Heart right ventricle (tissue), 16 donors: ENCODE measurements at places on chromosomes 4 and X. TPM values are rescaled to one million over a fixed set of nuclear protein-coding genes. Genes with fewer than 3 reads are reported as not detected.

- peak; percentile 52 for DNase-seq
- no peaks in the 10 kb centered on the region for H3K36me3 ChIP-seq
- peaks cover 41% of the 10 kb centered on the region for H3K4me1 ChIP-seq
- H3K27ac ChIP-seq, result peak overlapping the region; percentile 99
- peak overlapping the region; percentile 88 for H3K4me3 ChIP-seq
- no peaks in the 10 kb centered on the region for H3K27me3 ChIP-seq
These were observed 717 bp downstream of the PPP3CA start for GRCh38 chr4:101346351-101347266.

GRCh38 chrX:3728454-3728853 is 15.0 kb upstream of the PRKX start:
- DNase-seq, result no peak
- H3K36me3 ChIP-seq, result no peaks in the 10 kb centered on the region
- H3K27me3 ChIP-seq, result no peaks in the 10 kb centered on the region
- no peaks in the 10 kb centered on the region for H3K4me1 ChIP-seq
- H3K4me3 ChIP-seq, result no peak overlapping the region
- no peak overlapping the region for H3K27ac ChIP-seq

- H3K36me3 ChIP-seq, result no peaks in the 10 kb centered on the region
- no peaks in the 10 kb centered on the region for H3K4me1 ChIP-seq
- H3K27me3 ChIP-seq, result no peaks in the 10 kb centered on the region
- H3K4me3 ChIP-seq, result no peak overlapping the region
- DNase-seq, result no peak
These were observed 324.1 kb upstream of the PPARGC1A start for GRCh38 chr4:24213961-24214360.

- no peaks in the 10 kb centered on the region for H3K4me1 ChIP-seq
- peaks cover 11% of the 10 kb centered on the region for H3K27me3 ChIP-seq
- no peak overlapping the region for H3K27ac ChIP-seq
- DNase-seq, result no peak
- no peak overlapping the region for H3K4me3 ChIP-seq
These were observed 25.0 kb downstream of the NSG1 start for GRCh38 chr4:4411906-4412305.

DNA sequence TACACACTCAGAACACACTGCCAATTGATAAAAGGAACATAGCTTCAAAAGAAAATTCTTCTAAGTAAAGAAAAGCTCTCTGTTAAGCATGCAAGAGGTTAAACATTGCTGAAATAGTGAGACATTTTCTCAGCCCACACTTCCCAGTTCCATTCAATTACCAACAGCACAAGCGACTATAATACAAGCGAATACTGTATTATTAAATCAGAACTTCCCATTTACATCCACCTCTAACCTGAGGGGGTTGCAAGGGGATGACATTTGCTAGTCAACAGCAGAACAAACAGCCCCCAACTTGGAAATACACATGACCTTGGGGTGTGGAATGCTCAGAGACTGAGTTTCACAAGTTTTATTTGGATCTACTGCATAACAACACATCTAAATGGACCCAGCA is 1.1 kb downstream of the FSTL5 start:
- no peak overlapping the region for H3K27ac ChIP-seq
- H3K27me3 ChIP-seq, result peaks cover 28% of the 10 kb centered on the region
- H3K36me3 ChIP-seq, result no peaks in the 10 kb centered on the region
- no peak for DNase-seq
- H3K4me1 ChIP-seq, result no peaks in the 10 kb centered on the region
- no peak overlapping the region for H3K4me3 ChIP-seq

DNA sequence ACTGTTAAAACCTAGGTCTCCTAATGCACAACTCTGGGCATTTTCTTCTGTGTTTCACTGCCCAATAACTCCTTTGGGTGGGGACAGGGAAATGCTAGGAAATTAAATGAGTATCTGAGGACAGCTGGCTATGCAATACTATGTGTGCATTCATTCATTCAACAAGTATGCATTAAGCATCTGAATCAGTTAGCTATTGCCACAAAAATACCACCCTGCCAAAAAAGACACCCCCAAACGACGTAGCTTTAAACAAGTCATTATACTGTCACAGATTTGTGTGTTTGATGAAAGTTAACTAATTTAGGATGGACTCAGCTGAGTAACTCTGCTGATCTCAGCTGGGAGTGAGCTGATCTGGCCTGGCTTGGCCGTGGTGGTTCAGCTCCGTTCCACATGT is 29.8 kb upstream of the PTCHD1 start:
- H3K27me3 ChIP-seq, result no peaks in the 10 kb centered on the region
- H3K4me3 ChIP-seq, result no peak overlapping the region
- no peak for DNase-seq
- H3K4me1 ChIP-seq, result no peaks in the 10 kb centered on the region
- no peak overlapping the region for H3K27ac ChIP-seq

- no peak for DNase-seq
- H3K4me1 ChIP-seq, result peaks cover 5% of the 10 kb centered on the region
- no peak overlapping the region for H3K4me3 ChIP-seq
These were observed 617 bp upstream of the GPR34 start for GRCh38 chrX:41688156-41688555.

GRCh38 chrX:22748093-22748999 is 251.4 kb upstream of the DDX53 start:
- no peaks in the 10 kb centered on the region for H3K27me3 ChIP-seq
- no peak overlapping the region for H3K4me3 ChIP-seq
- H3K4me1 ChIP-seq, result no peaks in the 10 kb centered on the region

DNA sequence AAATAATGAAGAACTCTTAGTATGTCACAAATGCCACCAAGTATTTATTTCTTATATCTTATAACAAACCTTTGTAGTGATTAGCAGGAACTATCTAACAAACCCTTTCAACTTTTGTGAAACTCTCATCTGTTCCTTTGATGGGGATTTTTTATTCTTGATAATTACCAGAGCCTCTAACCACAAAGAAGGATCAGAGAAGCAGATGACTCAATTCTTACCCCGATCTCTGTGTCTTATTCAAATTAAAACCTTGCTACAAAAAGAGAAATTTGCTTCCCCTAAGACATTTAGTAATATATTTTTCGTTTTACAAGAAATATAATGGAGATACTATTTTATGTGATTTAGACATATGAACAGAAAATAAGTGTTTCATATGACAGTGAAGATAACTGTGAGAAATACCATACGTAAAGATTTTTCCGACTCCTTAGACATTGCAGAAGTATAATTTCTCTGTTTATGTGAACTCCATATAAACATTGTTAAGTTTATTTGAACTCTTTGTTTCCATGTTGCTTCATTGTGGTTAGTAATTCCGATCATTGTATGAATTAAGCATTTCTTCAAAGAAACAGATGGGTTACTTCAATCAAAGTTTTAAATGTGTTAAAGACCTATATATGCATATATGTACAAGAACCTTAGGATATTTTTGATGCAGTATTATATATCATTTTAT is 205.4 kb downstream of the CFAP299 start:
- no peaks in the 10 kb centered on the region for H3K36me3 ChIP-seq
- H3K27ac ChIP-seq, result no peak overlapping the region
- H3K4me3 ChIP-seq, result no peak overlapping the region
- H3K4me1 ChIP-seq, result no peaks in the 10 kb centered on the region

GRCh38 chr4:101643186-101643837 is 147.2 kb upstream of the BANK1 start:
- no peaks in the 10 kb centered on the region for H3K4me1 ChIP-seq
- H3K27ac ChIP-seq, result no peak overlapping the region
- H3K36me3 ChIP-seq, result no peaks in the 10 kb centered on the region
- H3K4me3 ChIP-seq, result no peak overlapping the region
- DNase-seq, result no peak

- peak overlapping the region; percentile 75 for H3K27ac ChIP-seq
- H3K4me1 ChIP-seq, result no peaks in the 10 kb centered on the region
- no peak overlapping the region for H3K4me3 ChIP-seq
- DNase-seq, result peak; percentile 32
- no peaks in the 10 kb centered on the region for H3K27me3 ChIP-seq
- no peaks in the 10 kb centered on the region for H3K36me3 ChIP-seq
These were observed 7.9 kb upstream of the EMCN start for GRCh38 chr4:100525686-100526085.

DNA sequence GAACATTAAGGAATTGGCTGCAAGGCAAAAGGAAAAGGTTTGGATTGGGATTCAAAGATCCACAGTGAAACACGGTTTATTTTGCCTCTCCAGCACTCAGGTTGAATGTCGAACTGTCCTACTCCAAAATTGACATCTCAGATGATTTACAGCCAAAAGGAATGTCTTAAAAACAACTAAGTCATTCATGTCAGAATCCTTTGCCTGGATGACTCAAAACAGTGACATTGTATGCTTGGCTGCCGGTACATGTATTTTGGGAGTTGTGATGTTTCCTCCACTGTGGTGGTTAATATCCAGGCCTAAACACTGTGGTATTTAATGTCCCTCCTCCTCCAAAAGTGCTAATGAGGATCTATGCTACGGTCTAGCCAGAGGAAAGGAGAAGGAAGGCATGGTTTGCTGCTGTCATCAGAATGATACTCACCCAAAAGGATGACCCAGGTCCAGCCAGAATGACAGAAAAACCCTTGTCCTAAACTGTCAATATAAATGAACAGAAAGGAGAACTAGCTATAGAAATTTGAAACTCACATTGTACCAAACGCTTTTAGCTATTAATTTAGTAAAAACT is 20.9 kb downstream of the PGM2 start:
- no peaks in the 10 kb centered on the region for H3K27me3 ChIP-seq
- no peak for DNase-seq
- H3K27ac ChIP-seq, result no peak overlapping the region
- H3K4me1 ChIP-seq, result no peaks in the 10 kb centered on the region
- H3K4me3 ChIP-seq, result no peak overlapping the region

DNA sequence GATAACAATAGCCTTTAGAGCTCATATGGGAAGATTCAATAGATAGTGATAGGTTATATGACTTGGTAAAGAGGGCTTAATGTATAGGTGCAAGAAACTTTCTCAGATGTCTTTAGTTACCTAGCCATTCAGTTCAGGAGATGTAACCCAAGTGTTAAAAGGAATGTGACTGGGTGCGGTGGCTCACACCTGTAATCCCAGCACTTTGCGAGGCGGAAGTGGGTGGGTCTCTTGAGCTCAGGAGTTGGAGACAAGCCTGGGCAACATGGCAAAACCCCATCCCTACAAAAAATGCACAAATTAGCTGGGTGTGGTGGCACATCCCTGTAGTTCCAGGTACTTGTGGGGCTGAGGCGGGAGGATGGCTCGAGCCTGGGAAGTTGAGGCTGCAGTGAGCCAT is 7.9 kb downstream of the TET2 start:
- H3K27me3 ChIP-seq, result no peaks in the 10 kb centered on the region
- H3K36me3 ChIP-seq, result no peaks in the 10 kb centered on the region
- peaks cover 11% of the 10 kb centered on the region for H3K4me1 ChIP-seq
- H3K4me3 ChIP-seq, result no peak overlapping the region
- no peak for DNase-seq
- H3K27ac ChIP-seq, result no peak overlapping the region

GRCh38 chrX:32524385-32524784 is 687.0 kb downstream of the DMD start:
- H3K36me3 ChIP-seq, result no peaks in the 10 kb centered on the region
- H3K4me3 ChIP-seq, result no peak overlapping the region

DNA sequence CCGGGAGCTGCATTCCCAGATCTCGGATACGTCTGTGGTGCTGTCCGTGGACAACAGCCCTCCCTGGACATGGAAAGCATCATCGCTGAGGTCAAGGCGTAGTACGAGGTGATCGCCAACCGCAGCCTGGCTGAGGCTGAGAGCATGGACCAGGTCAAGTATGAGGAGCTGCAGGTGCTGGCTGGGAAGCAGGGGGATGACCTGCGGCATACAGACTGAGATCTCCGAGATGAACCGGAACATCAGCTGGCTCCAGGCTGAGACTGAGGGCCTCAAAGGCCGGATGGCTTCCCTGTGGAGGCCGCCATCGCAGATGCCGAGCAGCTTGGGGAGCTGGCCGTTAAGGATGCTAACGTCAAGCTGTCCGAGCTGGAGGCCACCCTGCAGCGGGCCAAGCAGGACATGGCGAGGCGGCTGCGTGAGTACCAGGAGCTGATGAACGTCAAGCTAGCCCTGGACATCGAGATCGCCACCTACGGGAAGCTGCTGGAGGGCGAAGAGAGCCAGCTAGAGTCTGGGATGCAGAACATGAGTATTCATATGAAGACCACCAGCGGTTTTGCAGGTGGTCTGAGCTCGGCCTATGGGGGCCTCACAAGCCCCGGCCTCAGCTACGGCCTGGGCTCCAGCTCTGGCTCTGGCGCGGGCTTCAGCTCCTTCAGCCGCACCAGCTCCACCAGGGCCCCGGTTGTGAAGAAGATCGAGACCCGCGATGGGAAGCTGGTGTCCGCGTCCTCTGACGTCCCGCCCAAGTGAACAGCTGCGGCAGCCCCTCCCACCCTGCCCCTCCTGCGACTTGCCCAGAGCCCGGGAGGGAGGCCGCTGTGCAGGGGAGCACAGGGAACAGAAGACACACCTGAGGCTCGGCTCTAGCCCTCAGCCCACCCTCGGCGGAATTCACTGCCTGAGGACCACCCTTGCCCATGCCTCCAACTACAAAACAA is 29.4 kb upstream of the GABRA3 start:
- H3K36me3 ChIP-seq, result no peaks in the 10 kb centered on the region
- no peak overlapping the region for H3K4me3 ChIP-seq
- DNase-seq, result no peak
- H3K27me3 ChIP-seq, result no peaks in the 10 kb centered on the region
- H3K4me1 ChIP-seq, result no peaks in the 10 kb centered on the region
- no peak overlapping the region for H3K27ac ChIP-seq

DNA sequence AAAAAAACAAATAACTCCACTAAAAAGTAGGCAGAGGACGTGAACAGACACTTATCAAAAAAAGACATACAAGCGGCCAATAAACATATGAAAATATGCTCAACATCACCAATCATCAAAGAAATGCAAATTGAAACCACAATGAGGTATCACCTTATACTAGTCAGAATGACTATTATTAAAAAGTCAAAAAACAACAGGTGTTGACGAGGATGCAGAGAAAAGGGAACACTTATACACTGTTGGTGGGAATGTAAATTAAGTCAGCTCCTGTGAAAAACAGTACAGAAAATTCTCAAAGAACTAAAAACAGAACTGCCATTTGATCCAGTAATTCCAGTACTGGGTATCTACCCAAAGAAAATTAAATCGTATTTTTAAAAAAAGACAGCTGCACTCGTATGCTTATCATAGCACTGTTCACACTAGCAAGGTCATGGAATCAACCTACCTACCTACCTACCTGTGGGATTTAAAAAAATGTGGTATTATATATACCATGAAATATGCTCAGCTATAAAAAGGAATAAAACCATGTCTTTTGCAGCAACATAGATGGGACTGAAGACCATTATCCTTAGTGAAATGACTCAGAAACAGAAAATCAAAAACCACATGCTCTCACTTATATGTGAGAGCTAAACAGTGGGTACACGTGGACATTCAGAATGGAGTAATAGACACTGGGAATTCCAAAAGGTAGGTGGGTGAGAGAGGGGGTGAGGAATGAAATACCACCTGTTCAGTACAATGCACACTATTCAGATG is 24.8 kb upstream of the PTPN13 start:
- H3K4me1 ChIP-seq, result no peaks in the 10 kb centered on the region
- H3K27me3 ChIP-seq, result no peaks in the 10 kb centered on the region
- no peak overlapping the region for H3K4me3 ChIP-seq

The RADX gene
- total RNA-seq, result 0.72 TPM

The PCDH18 gene
- total RNA-seq, result 7.4 TPM

The TMPRSS11A gene
- not detected for total RNA-seq

The AFAP1 gene
- total RNA-seq, result 7.3 TPM

The TEX13C gene
- not detected for total RNA-seq

The GPR82 gene
- 0.36 TPM for total RNA-seq

The CXCL10 gene
- total RNA-seq, result 1.1 TPM
